ENCODE measurements at places on chromosomes 3 and 15.

DNA sequence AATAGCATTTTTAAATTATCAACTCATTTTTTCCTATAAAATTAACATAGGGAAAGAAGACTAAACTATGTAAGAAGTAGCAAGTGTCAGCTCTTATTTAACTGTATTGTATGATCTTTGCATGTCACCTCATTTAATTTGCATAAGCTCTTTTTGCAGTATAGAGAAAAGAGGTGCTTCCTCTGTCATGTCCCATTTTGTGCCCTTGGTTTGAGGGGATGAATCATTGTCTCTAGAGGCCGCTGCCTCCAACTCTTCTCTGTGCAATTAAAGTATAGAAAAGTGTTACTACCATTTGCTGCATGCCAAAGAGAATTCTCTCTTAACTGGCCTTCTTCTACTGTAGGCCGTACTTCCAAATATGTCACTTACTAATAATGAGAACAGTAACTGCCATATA, 93.4 kb downstream of the LRRC28 start:
- no peak for DNase-seq

DNA sequence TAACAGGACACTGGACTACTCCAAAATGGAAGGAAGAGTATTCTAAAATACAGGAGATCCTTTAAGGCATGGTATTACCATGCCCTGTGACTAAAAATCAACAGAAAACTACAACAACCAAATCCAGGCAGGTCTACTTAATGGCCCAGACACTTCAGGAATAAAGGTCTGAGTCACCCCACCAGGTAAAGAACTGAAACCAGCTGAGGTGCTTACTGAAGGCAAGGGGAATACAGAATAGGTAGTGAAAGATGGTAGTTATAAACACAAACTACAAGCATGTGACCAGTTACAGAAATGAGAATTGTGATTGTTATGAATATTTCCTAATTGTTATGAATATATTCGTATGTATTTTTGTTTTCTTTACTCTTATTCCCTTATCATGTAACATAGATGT, 13.4 kb downstream of the IFT57 start:
- no peak for DNase-seq

DNA sequence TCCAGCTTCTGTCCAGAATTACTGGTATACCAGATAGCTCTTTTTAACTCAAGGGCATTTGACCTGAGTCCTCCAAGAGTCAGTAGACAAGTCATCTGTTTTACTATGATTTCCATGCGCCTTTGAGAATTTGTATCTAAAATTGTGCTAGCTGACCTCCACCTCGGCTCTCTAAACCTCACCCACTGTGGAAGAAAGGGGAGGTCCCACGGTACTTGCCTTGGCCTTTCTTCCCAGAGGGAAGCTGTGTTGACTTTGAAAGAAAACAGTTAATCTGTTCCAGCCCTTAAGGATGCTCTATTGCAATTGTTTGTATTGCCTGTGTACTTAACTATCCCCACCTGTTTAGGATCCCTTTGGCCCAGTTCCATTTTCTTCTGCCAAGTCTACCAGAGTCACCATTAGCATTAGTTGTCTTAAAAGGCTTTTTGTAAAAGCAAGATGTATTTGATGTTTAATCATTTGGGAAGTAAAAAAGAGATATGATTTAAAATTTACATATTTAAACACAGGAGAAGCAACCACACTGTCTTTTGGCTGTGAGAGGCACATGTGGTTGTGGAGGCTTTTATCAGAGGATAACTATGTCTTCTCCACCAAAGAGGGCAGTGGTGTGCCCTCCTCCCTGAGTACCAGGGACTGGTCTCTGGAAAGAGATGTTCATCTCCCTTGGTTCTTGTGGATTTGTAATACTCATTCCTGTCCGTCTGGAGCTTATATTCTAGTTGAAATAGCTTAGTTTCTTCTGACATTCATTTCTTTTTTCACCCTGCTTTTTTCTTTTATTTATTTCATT, 88.8 kb downstream of the CRTC3 start:
- DNase-seq, result no peak

GRCh38 chr15:68261980-68262379, 15.6 kb upstream of the FEM1B start:
- DNase-seq, result no peak

- no peak for DNase-seq
Measured at GRCh38 chr3:14524311-14524711, 15.8 kb downstream of the GRIP2 start.
